ENCODE measurements at places on chromosomes 16 and 17. TPM values are rescaled to one million over a fixed set of nuclear protein-coding genes. Genes with fewer than 3 reads are reported as not detected.

Gene TNFRSF13B
- total RNA-seq: not detected

GRCh38 chr16:2713985-2714774, 5.8 kb downstream of the PRSS27 start:
- no peak for DNase-seq

- DNase-seq: no peak
Observed at GRCh38 chr16:11298143-11298900, 17.2 kb upstream of the PRM1 start.

Gene CDR2
- 40.8 TPM for total RNA-seq

DNA sequence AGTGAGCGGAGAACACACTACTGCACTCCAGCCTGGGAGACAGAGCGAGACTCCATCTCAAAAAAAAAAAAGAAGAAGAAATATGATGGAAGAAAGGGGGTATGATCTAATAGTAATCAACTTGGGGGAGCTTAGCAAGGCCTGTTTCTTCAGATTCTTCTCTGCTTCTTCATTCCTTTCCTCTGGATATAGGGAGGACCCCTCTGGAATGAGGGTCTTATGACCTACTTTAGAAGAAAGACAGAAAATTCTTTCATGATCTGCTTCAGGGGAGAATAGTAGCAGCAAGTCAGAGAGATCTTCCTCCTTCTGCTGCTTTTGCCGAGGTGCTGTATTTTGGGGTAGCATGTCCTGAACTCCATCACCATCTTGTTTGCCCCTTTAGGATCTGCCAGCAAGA, 44.9 kb upstream of the ETV4 start:
- DNase-seq: no peak

DNA sequence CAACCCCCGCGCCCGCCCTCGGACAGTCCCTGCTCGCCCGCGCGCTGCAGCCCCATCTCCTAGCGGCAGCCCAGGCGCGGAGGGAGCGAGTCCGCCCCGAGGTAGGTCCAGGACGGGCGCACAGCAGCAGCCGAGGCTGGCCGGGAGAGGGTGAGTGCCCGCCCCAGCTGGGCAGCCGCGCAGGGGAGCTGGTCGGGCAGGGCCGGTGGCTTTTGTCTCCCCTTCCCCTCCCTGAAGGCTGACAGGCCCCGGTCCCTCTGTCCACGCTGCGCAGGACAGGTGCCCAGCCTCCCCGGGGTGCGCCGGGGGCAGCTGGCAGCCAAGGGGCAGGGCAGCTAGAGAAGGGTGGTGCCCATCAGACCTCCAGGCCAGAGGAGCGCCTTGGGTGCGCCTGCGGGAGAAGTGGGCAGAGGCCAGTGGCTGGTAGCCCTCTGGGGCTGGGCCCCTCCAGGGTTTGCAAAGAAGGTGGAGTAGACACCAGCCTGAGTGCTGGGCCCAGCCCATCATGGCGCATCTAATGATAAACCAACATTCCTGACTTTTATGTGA, 278 bp downstream of the ITGB4 start:
- no peak for DNase-seq

Gene RNF222
- 0.42 TPM for total RNA-seq

GRCh38 chr17:16662936-16663335, 9.3 kb upstream of the ZNF624 start:
- no peak for DNase-seq

- DNase-seq: no peak
Observed at GRCh38 chr16:35506898-35507194, 2047.4 kb downstream of the TP53TG3F start.

DNA sequence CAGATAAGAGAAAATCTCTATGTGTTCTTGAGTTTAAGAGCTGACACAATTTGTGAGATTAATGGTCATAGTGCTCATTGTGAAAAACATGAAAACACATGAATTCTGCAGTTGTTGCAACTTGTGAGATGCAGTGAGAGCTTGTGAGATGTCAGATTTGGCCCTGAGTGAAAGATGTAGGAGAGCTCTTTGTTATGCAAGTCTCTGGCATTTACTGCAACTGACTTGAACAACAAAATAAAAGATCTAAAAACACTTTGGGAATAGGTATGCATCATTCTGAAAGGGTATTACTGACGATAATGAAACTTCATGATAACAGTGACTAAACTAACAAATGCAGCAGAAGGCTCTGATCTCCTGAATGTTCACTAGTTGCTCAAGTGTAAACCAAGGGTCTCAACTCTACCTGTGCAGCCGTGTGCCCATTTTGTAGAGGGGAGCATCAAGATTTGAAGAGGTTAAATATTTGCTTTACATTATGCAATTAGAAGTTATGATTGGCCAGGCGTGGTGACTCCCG, 50.8 kb upstream of the SMIM36 start:
- DNase-seq: no peak

- no peak for DNase-seq
Observed at GRCh38 chr16:3816326-3816725, 64.2 kb downstream of the CREBBP start.
